ENCODE measurements at places on chromosomes 11 and 22.

DNA sequence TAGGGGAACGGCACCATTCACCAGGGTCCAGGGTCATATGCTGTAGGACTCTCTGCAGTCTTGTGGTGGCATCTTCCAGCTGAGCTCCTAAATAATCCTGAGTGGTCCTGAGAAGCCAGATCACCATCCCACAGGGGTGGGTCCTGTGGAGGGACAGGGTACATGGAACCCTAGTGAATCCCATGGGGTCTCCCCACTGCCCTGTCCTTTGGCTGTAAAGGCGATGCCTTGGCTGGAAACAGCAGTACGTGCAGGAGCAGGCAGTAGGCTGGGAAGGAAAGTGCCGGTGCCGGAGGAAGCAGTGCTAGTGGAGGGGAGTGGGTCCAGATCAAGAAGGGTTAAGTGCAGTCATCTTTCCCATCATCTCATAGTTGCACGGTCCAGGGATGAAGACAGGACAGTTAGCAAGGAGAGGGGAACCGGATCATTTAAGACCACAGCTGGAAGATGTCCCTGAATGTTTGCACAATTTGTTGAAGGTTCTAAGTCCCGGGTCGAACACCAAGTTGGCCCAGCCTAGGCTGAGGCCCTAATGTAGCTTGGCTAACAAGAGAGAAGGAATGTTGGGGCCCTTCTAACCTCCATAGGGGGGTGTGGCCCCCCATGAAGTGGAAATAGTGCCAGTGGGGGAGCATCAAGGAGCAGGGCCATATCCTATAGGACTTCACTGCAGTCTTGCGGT lies 18.1 kb downstream of the TSPAN32 start:
- no peak for DNase-seq

GRCh38 chr11:125939081-125939521 lies 6.7 kb upstream of the VSIG10L2 start:
- DNase-seq: no peak

GRCh38 chr22:34669001-34669400 lies 397.0 kb upstream of the ISX start:
- DNase-seq: no peak

DNA sequence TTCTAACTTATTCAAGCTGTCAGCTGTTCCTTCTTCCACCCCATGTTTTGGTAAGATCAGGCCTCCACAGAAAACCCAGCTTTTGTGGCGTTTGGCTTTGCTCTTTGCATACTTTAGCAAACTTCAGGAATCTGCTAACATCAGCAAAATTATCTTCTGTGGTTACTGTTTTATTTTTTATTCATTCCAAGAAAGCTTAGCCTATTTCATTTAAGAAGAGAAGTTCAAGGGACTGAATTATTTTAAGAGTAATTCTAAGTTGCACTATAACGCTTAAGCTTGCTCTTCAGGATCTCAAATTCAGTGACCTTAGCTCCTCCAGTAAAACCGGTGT lies 1.1 kb downstream of the JHY start:
- no peak for DNase-seq

DNA sequence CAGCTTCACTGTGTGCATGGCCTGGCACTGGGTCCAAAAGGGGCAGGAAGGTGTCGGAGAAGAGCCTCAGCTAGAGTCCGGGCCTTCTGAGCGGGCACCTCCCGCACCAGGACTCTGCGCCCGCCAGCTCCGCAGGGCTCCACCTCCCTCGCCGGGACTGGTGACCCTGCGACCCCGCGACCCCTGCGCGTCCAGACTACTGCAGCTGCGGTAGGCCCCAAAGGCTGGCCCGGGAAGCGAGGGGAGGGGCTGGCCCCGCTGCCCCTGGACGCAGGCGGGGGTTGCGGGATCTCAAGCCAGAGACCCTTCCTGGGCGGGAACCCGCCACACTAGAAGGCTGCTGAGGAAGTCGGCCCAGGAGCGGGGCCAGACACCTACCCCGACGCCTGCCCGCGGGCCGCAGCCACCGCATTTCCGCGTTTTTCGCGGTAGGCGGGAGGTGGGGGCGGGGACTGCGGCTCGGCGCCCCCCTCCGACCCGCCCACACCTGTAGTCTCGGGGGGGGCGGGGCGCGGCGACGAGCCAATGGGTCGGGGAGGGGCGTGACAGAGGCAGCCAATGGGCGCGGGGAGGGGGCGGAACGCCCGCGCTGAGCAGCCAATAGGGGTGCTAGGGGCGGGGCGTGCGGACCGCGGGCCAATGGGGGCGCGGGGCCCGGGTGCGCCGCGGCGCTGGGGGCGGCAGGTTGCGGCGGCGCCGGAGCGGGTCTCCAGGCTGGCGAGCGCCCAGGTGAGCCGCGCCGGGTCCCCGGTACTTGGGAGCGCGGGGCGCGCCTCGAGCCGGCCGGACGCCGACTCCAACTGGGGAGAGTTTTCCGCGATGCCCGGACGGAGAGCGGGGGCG lies at the start of the genes LMNTD2 and RASSF7:
TSS of gene LMNTD2 (minus strand) at position 434 of the 843 bp plus-strand sequence. CDS start at position 412, 22 bp downstream.
TSS of gene RASSF7 (plus strand) at position 666 of the 843 bp plus-strand sequence. CDS start 799 bp downstream, outside the sequence.
- no peak for DNase-seq

- DNase-seq: no peak
Observed at GRCh38 chr11:2883979-2884815, 1.4 kb downstream of the CDKN1C start.

- no peak for DNase-seq
Observed at GRCh38 chr11:115676768-115677167, 172.6 kb upstream of the CADM1 start.

DNA sequence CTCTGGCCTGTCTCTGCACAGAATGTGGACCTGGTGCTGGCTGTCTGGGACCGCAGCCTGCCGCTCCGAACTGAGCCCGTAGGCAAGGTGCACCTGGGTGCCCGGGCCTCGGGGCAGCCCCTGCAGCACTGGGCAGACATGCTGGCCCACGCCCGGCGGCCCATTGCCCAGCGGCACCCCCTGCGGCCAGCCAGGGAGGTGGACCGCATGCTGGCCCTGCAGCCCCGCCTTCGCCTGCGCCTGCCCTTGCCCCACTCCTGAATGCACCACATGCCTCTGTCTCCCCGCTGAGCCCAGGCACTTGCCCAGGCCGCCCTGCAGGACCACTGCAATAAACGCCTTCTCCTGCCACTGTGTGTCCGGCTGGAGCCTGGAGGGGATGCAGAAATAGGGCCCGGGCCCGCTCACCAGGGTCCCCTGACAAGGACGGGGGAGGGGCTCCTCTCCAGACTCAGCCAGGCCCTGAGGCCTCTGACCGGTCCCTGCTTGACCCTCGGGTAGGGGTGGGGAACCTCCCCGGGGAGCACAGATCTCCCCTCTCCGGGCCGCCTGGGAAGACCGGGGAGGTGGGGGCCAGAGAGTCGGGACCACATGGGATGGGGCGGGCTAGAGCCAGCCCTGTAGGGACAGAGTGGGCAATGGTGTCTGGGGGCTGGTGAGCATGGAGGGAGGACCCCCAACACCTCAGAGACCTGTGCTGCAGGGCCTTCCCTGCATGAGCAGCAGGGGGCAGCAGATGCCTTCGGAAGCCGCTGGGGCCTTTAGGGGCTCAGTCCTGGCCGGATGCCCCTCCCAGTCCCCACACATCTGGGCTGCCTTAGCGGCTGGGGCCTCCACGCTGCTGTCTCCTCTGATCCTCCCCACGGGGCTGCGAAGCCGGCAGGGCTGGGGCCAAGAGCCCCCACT lies 1.4 kb upstream of the TNNI2 start:
- DNase-seq: no peak

GRCh38 chr11:65419772-65420481 lies 2.7 kb upstream of the NEAT1 start:
- DNase-seq: peak; percentile 68

Data from HS-27A (cell line).